Left colon (tissue), 2 donors: ENCODE measurements at places on chromosomes 7 and 10. TPM values are rescaled to one million over a fixed set of nuclear protein-coding genes. Genes with fewer than 3 reads are reported as not detected.

DNA sequence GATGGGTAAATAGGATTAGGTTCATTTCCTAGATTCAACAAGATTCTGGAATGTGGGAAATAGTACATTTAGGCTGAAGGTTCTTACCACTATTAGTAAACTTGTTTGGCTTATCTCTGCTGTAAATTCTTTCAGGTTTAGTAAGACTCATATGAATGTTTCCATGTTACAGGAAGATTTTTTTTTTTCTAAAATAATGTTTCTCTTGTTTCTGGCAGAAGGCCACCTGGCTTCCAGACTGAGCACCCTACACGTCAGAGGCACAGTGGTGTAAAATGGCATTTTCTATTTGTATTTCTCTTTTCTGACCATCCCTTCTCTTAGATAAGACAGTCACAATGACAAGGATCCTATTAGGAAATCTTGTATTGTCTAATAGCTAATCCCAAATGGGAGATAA is 22.7 kb upstream of the AASS start:
- DNase-seq = no peak

GRCh38 chr7:155998328-155998691 is 186.0 kb upstream of the SHH start:
- peak; percentile 10 for DNase-seq

DNA sequence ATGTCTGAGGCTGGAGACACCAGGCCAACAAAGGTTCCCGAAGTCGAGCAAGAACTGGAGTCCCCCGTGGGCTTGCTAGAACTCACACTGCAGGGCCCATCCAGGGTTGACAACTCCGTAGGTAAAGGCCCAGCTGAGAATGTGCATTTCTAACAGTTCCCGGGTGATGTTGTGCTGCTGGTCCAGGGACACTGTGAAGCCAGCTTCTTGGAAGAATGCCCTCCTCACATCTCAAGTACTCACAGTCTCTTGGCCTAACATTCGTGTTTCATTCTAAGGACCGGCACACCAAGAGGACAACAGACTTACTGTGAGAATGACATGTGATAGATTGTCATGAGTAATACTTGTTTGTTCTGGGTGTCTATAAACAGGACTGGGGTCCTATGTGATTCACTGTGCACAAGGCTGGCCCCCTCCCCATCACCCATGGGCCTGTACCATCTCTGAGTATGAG is 682.3 kb upstream of the IGFBP3 start:
- DNase-seq = no peak

- no peak for DNase-seq
Observed at GRCh38 chr7:16564909-16565426, 38.3 kb downstream of the LRRC72 start.

GRCh38 chr7:32273297-32273696 is 203.1 kb upstream of the PDE1C start:
- no peak for DNase-seq

- no peak for DNase-seq
Observed at GRCh38 chr7:65979583-65980477, 2.2 kb downstream of the GUSB start.

GRCh38 chr7:24812305-24812945 is 55.2 kb upstream of the GSDME start:
- DNase-seq = no peak

DNA sequence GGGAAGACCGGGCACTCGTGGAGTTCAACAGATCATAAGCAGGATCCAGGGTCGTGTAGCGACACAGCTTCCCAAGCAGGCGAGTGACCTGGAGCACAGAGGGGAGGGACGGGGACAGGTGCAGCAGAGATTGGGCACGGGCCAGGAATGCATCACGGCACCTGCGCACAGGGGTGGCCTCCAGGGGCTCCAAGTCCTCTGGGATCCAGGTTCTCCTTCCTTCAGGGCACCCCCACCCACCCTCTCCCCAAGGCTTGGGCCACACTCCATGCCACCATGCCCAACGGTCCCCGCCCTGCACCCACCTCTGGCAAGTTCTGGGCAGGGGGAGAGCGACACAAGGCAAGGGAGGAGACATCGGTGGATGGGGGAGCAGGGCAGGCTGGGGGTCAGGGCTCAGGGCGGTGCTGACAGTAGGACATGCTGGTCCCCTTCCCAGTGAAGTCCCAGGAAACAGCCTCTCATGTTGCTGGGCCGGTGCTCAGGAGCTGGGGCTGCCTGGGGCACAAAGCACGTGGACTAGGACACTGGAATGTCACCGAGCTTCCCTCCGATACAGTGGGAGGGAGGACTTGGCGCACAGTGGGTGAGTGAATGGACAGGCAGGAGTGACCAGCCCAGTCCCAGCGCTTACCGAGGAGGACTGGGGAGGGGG is 597.3 kb downstream of the PTPRN2 start:
- DNase-seq = no peak

GRCh38 chr10:107025676-107026075 is 138.8 kb downstream of the SORCS1 start:
- DNase-seq = no peak

The CLDN4 gene
- total RNA-seq = 1,246 TPM

The PTN gene
- 1.3 TPM for total RNA-seq

The MMRN2 gene
- 7.8 TPM for total RNA-seq

The MLXIPL gene
- total RNA-seq = 23.3 TPM

The HGF gene
- 3.2 TPM for total RNA-seq

The ADIRF gene
- 73.1 TPM for total RNA-seq

The TUBAL3 gene
- 38.6 TPM for total RNA-seq

The MSMB gene
- not detected for total RNA-seq
